ENCODE measurements at places on chromosomes 1 and 21.

- no peak for DNase-seq
These were observed 62.6 kb upstream of the ACOT11 start for GRCh38 chr1:54485416-54485815.

DNA sequence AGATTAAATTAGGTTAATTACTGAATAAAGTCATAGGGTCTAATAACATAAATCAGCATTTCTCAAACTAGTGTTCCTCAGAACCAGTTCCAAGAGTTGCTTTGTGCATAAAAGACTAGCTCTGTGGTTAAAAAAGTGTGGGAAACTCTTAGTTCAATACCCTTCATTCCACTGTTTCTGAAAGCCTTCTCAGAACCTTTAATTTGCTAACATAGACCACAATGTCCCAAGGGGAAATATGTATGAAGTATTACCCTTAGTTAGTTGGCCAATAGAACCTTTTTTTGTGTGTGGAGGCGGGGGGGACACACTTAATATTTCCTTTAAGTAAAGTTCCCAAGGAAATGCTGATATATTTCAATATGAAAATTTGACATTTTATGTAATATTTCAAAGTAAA is 20.4 kb downstream of the ODF2L start:
- DNase-seq = no peak

- no peak for DNase-seq
These were observed 479.9 kb upstream of the PLXNA2 start for GRCh38 chr1:208724079-208724478.

- DNase-seq = no peak
These were observed at the start of gene TTLL10 for GRCh38 chr1:1173793-1174415. TSS of gene TTLL10 (plus strand) at chr1:1173880. CDS start at chr1:1179216, 5,336 bp downstream.

GRCh38 chr1:14925336-14926136 is 228.0 kb upstream of the TMEM51 start:
- no peak for DNase-seq

- DNase-seq = no peak
These were observed 10.3 kb downstream of the GAS5 start for GRCh38 chr1:173857363-173857917.

GRCh38 chr21:41115851-41116250 is 52.1 kb upstream of the BACE2 start:
- no peak for DNase-seq

DNA sequence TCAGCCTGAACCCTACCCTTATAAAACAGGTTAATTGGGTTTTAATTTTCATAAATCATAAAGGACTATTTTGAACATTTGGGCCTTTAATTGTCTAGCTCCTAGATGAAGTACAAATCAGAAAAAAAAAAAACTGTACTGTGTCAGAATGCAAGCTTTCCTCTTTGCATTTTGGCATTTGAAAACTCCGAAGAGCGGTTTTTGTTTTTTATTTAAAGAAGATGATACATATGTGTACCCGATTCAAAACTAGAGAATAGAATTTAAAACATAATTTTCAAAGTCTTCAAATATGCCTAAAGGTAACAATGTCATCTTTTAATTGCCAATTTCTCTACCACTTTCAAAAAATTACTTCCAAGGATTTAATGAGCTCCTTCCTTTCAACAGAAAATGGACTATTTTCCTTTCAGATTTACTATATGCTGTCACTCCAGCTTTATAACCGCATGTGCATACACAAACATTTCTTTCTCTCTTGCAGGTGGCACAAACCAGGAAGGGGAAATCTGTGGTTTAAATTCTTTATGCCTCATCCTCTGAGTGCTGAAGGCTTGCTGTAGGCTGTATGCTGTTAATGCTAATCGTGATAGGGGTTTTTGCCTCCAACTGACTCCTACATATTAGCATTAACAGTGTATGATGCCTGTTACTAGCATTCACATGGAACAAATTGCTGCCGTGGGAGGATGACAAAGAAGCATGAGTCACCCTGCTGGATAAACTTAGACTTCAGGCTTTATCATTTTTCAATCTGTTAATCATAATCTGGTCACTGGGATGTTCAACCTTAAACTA is 33.7 kb downstream of the MRPL39 start:
- DNase-seq = peak; percentile 54

- DNase-seq = no peak
These were observed 19.4 kb downstream of the PTPRF start for GRCh38 chr1:43549921-43550597.

DNA sequence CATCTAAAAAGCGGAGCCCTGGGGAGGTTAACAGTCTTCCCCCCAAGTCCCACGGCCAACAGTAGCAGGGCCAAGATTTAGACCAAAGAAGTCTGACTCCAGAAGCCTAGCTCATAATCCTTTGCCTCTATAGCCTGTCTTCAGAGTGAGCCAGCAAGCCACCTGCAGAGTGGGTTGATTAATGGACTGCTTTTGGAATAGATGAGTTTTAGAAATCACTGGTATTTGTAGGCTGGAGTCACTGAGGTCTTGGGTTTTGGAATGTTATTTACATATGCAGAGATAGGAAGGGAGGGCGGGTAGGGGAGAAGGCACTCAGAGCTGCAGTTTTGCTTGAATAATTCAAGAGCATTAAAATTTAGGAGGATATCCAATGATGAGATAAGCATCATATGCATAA is 90.8 kb upstream of the L1TD1 start:
- no peak for DNase-seq

DNA sequence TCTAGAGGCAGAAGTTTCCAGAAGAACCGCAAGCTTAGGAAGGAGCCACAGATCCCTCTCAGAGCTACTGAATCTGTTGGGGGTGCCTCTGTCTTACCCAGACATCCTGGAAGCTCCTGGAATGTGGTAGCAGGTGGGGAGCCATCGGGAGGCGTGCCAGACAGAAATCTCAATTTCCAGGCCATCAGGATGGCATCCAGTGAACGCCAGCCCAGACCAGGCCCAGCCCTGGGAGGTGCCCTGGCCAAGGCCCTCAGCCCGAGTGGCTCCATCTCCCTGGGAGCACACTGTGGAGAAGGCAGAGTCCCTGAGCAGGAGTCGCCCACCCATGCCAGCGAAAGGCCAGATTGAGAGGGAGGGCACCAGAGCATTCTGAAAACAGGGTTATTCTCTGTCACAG is 2.5 kb downstream of the ABCA4 start:
- no peak for DNase-seq
